ENCODE measurements at places on chromosomes 1 and 21.

DNA sequence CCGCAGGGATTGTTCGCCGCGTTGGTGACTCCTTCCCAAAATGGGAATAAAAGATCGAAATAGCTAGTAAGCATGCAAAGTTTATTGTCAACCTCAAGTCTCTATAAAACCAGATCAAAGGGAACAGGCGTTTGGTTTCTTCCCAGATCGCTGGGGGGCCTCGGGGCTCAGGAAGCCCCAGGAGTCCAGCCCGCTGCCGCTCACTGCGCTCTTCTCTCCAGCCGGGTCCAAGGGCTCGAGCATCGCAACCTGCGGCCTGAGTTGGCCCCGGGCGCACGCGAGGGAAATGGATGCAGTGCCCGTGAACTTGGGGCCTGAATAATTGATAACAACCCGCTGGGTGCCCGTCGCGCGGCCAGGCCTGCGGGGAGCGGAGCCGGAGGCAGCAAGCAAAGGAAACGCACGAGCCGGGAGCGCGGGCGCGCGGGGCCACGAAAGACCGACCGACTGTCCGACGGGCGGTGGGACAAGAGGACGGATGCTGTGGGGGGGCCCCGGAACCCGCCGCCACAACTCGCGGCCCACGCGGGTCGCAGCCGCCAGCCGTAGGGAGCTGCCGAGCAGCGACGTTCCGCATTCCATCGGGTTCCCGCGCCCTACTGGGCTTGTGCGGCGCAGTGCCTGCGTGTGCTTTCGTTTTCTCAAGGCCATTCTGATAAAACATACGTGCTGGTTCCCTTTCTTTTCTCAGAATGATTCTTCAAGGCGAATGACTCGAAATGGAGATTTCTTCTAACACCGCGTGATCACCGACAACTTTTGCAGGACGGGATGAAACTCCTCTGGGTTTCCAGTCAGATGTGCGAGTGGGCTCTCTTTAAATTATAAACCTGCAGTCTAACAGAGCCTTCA, 14.0 kb upstream of the ALX3 start:
- peak; percentile 23 for DNase-seq

DNA sequence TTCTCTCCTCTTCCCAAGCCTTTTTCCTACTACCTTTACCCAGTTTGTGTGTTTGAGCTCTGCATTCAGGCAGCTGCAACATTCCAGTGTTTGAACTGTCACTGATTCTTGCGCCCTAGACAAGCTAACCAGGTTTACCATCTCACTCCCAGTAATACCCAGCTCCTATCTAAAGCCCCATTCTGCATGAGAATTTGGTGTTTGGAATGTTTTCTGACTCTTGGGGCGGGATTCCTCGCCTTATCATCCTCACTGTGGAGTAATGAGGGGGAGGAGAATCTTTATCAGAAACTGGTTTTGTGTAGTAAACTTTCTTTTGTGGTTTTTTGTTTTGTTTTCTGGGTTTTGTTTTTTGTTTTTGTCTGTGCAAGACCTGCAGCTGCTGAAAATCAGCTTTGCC, 36.5 kb downstream of the NCF2 start:
- no peak for DNase-seq

GRCh38 chr1:228933753-228934152, 198.5 kb downstream of the RHOU start:
- no peak for DNase-seq

GRCh38 chr1:244065063-244065793, 14.1 kb downstream of the ZBTB18 start:
- no peak for DNase-seq

DNA sequence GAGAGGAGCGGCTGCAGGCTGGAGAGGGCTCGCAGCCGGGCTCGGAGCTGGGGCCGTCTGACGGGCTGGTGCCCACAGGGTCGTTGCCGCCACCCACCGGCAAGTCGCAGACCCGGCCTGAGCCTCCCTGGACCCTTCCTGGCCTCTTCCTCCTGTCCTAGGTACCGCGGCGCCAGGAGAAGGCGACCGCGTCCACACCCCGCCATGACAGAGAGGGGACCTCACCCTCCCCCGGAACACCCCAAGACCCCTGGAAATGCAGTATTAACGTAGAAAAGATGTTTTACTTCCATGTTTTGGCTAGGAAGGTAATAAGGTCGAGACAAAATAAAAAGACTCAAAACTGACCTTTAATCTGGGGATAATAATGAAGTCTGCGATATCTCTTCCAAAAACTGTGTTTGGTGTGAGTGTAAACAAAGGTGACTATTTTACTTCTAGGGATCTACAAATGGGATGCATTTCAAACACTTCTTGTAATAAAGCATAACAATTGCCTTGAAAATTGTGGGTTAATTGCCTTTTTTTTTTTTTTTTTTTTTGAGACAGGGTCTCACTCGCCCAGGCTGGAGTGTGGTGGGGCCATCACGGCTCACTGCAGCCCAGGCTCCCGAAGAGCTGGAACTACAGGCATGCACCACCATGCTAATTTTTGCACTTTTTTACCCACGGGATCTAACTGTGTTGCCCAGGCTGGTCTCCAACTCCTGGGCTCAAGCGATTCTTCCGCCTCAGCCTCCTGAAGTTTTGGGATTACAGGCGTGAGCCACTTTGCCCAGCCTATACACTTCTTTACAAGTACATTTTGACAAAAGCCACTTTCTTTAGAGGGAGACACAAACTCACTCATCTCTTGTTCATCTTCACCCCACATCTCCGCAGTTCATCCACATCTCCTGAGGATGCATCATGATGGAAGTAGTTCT, 838 bp upstream of the RSRP1 start:
- no peak for DNase-seq

GRCh38 chr1:116428576-116428975, 55.5 kb downstream of the ATP1A1 start:
- DNase-seq, result no peak

GRCh38 chr1:83508485-83509151, 490.3 kb downstream of the TTLL7 start:
- DNase-seq, result peak; percentile 59

DNA sequence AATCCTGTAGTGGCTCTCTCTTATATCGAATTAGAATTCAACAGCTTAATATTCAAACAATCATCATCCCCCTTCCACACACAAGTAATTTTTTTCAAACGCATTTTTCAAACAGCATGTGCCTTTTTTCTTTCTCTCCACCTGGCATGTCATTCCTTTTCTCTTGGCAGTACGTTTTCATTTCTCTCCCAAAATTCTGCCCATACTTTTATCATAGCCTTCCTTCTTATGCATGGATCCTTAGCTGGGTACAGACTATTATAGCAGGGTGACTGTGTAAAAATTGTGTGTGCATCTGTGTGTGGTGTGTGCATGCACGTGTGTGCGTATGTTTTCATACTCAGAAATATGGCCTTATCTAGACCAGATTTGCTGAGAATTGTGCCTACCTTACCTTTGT, 184.3 kb downstream of the ZC3H11B start:
- DNase-seq, result no peak

DNA sequence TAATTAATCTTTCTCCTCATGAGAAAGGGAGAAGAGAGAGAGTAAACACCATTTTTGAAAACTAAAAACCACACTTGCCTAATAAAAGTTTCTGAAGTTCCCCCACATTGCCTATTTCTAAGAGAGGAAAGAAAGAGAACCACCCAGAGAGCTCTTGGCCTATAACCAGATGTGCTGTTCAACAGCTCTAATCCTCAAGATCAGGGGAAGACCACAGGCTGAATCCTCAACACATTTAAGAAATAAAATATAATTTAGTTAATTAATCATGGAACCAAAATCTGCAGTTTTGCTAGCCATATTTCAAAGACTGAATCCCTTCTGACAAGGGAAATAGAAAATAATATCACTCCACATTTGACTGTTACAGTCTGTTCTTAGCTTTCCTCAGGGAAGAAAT, 11.9 kb downstream of the PRRX1 start:
- DNase-seq, result no peak

- no peak for DNase-seq
These were observed 19.2 kb downstream of the CLDN19 start for GRCh38 chr1:42720868-42721267.

- no peak for DNase-seq
These were observed 54.8 kb downstream of the PIK3R3 start for GRCh38 chr1:46077644-46078043.

DNA sequence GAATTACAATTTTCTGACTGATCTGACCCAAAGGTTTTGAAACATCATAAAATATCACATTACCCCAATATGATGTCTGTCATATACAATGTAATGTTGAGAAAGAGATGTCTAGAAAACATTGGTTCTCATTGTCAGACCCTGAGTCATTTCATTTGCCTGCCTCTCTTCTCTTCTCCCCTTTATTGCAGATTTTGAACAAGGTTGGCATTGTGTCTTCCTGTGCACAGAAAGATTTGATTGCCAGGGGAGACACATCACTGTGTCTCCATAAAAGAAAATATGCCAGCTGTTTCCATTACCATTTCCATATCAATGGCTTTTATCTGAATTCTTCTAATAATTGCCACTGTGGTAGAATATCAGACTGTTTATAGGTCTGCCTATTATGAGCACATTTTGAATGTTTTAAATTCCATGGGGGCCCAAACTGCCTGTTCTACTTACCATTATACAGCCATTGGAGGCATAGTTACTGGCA, 65.6 kb downstream of the IFI44 start:
- DNase-seq, result no peak

- DNase-seq, result no peak
These were observed 4.2 kb upstream of the C1orf159 start for GRCh38 chr1:1120096-1120495.

DNA sequence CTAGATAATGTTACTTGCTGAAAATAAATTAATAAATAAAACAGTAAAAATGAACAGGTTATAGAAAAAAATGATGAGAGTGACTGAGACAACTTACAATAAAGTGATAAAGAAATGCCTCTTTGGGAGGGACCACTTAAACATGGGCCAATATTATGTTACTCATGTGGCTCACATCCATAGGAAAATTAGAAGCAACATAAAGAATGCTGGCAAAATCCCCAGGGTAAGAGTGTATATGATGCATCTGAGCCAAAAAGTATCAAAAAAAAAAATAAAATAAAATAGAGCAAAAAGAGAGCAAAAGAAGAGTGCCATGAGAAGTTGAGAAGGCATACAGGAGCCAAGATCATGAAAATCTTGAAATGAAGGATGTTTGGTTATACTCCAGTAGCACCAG, 818.0 kb downstream of the LTN1 start:
- DNase-seq, result no peak

- DNase-seq, result no peak
These were observed 93.0 kb downstream of the SPATA46 start for GRCh38 chr1:162283657-162284056.

DNA sequence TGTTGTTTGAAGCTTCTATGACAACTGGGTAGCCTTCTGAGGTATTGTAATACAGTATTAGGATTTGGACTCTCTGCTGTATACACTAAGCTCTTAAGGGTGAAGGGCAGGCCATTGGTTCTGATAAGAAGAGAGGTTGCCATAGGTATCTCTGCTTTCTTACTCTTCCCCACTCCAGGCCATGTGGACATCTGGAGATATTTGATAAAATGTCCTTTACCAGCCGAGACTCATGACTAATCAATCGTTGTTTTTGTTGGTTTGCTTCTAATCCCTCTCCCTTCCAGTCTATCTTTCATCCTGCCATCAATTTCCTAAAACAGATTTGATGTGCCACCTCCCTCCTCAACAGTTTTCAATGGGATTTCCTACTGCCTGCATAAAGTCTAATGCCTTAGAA, 64.6 kb upstream of the WDR26 start:
- DNase-seq, result no peak

DNA sequence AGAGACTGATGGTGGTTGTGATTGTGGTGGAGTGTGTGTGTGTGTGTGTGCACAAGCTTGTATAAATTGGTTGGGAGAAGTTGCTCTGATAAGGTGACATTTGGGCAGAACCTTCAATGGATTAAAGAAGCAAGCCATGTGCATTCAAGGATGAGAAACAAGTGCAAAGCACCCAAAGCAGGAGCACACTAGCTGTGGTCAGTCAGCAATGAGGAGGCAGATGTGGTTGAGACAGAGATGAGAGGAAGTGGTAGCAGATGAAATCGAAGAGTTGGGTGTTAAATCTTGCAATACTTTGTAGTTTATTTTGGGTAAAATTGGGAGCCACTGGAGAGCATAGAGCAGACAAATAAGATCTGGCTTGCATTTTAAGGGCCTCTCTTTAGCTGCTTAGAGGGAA, 4.4 kb upstream of the PGBD5 start:
- DNase-seq, result no peak

DNA sequence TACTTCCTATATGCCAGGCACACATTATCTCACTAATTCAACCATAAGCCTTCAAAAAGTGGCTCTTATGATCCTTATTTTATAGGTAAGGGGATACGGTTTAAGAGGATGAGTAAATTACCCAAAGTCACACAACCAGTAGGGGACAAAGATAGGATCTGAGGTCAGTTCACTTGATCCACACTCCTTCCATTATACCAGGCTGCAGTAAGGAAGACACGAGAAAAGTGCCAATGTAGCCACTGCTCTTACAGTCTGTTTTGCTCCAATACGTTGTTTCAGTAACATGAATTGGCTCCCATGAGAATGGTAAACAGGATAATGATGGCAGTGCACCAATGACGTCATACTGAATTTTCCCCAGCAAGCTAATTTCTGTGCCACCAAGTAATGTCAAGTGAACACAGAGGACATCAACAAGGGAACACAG, 15.4 kb upstream of the GUCA2A start:
- DNase-seq, result no peak

- no peak for DNase-seq
These were observed 28.1 kb downstream of the EPHA2 start for GRCh38 chr1:16127676-16128337.

DNA sequence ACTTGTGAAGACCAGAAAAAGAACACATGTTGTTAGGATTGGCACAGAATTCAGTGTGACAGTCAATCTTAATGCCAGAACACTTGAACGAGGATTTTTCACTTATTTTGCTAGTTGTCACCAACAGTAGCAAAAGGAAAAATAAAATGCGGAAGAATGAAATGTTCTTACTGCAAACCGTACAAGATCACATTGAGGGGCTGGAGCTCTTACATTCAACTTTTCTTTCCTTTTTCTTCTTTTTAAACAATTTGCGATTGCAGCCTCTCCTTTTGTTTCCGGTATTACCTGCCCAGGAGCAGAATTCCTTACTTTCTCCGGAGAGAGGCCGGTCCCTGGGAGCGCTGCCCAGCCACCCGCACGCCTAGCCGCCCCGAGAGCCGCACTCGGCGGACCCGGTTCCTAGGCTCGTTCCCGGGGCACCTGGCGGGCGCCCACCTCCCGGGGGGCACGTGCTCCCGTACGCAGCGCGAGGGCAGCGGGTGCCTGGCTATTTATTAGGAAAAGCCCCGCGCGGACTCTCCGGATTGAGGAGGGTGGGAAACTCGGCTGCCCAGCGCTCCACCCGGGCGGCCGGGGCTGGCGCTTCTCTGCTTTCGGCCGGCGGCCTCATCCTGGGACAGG, 1.2 kb upstream of the CAMTA1 start:
- no peak for DNase-seq

DNA sequence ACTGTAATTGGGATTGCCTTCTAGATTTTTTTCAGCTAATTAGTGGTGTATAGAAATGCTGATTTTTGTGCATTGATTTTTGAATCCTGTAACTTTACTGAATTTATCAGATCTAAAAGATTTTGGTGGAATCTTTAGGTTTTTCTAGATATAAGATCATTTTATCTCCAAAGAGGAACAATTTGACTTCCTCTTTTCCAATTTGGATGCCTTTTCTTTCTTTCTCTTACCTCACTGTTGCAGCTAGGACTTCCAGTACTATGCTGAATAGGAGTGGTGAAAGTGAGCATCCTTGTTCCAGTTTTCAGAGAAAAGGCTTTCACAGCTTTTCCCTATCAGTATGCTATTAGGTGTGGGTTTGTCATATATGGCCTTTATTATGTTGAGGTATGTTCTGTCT, 53.6 kb downstream of the TESK2 start:
- no peak for DNase-seq

- no peak for DNase-seq
These were observed 71.3 kb downstream of the ATP5PO start for GRCh38 chr21:33844104-33844889.

GRCh38 chr21:35378881-35379280, 329.8 kb upstream of the RUNX1 start:
- no peak for DNase-seq
